HCT116 (cell line): ENCODE measurements at places on chromosomes 2 and 18. TPM values are rescaled to one million over a fixed set of nuclear protein-coding genes. Genes with fewer than 3 reads are reported as not detected.

C2orf74 gene
- total RNA-seq = not detected

DNA sequence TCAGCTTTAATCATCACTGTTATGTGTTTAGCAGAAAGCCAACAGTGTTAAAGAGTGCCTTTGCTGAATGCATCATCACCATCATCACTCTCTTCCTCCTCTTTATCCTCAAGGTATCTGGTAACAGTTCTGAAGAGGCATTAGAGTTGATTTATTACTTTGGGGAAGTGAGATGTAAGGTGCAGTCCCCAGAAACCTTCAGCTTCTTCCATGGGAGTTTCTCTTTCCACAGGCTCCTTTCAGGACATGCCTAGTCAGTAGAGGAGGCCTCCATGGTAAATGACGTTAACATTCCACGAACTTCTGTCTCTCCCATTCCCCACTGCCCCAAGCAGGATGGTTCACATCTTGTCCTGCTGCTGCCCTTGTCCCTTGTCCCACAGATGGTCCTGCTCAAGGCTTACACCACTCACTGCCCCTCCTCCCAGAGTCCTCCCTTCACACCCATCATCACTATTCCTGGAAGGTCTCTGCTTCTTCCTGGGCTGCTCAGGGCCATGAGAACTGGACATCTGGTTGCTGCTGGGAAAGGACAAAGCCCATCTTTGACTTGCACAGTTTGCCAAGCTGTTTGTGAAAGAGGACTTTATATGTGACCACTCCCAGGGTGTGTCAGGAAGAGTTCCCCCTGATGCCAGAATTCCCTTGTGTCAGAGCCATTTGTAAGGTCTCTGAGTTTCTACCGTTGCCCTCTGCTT lies 5.3 kb upstream of the REG1A start:
- no peak for DNase-seq

GRCh38 chr2:52698408-52698807 lies 1069.2 kb upstream of the CHAC2 start:
- no peak for DNase-seq

DNAJC5G gene
- total RNA-seq = 2.5 TPM

GRCh38 chr2:43070676-43071502 lies 155.5 kb downstream of the ZFP36L2 start:
- no peak for DNase-seq

GRCh38 chr18:52000435-52000834 lies 339.6 kb upstream of the DCC start:
- no peak for DNase-seq

- DNase-seq = no peak
Observed at GRCh38 chr2:26099933-26100332, 66.0 kb downstream of the RAB10 start.

SRD5A2 gene
- not detected for total RNA-seq

GRCh38 chr2:36530178-36530982 lies 67.6 kb downstream of the FEZ2 start:
- no peak for DNase-seq

CD8B2 gene
- total RNA-seq = not detected

DNA sequence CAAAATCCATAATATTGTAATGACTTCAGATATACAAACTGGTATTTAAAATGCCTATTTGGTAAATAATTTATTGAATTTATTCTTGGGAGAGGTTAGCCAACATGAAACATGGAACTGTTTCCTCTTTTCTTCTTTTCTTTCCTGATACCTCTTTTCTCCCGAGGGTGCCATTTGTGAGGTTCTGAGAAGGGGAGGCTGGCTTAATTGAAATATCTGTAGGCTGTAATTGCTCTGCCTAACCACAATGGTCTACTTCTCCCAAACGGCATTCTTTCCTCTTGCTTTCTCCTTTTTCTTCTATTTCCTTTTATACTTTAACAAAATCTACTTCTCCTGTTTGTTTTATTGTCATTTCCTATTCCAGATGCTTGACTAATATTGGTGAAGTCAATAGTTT lies 114.9 kb downstream of the TCF4 start:
- no peak for DNase-seq

UGT1A8 gene
- not detected for total RNA-seq

DNA sequence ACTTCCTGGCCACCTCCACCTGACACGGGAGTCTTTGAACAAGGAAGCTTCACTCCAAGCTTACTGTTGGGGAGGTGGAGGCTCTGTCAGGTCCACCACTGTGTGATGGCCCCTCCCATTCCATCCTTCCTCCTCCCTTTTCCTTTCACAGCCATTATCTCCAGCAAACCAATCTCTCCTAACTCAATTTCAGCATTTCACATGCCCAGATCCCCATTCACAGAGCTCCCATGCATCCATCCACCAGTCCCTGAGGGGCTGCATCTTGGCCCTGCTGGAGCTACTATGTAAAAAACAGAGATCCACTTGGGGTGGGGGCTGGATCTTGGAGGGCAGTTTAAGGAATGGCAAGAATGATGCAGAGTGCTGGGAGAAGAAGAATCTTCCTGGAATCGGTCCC lies 129.0 kb upstream of the COPS8 start:
- no peak for DNase-seq

ANKAR gene
- 0.84 TPM for total RNA-seq

GRCh38 chr2:71894261-71894660 lies 253.4 kb downstream of the CYP26B1 start:
- DNase-seq = no peak

GRCh38 chr18:295756-296490 lies 28.1 kb upstream of the THOC1 start:
- DNase-seq = no peak

DNA sequence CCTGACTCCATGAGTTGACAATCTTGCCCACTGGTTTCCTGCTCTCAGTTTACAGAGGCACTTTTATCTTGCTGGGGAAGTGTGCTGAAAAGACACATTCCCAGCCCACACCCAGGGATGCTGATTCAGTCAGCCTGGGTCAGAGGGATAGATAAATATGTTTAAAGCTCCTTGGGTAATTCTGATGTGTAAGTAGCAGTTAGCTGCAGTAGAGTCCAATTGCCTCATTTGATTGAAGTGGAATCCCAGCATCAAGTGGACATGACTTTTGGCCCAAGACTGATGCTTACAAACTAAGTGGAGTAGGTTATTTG lies 29.4 kb downstream of the PSD4 start:
- no peak for DNase-seq

DNA sequence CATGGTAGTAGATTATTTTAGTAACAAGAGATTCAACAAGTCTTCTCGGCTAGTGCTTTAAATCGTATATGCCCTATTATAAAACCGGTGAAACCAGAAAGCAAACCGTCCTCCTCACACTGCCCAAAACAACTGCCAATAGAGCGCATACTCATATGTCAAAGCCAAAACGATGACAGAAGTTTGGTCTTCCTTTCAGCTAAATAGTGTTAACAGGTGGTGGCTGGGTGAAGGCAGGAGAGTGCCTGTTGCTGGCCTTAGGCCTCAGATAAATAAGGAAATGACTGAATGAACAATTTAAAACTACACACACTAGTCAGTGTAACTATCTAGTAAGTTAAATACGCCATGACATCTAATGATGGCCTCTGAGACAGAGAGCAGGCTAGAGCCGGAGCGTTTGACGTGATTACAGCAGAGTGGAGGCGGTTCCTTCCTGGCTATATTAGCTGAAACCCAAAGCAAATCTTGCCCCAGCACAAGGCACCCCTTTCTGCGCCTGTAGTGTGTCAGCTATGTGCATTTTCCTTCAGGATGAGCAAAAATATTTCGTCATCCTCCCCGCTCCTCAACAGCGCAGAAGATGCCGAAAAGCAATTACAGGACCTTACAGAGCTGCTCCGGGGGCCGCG lies 1.6 kb downstream of the LONRF2 start:
- no peak for DNase-seq

KCNK3 gene
- 0.71 TPM for total RNA-seq

ZNF397 gene
- total RNA-seq = 23.8 TPM

- no peak for DNase-seq
Observed at GRCh38 chr18:22935431-22935830, 2.3 kb downstream of the RBBP8 start.

GRCh38 chr2:136550181-136550580 lies 215.2 kb upstream of the THSD7B start:
- DNase-seq = no peak

GRCh38 chr2:202871300-202872141 lies at the start of gene ICA1L:
Gene ICA1L (minus strand): TSS chr2:202871766. CDS start chr2:202829009, 42,757 bp downstream.
- DNase-seq = no peak

DNA sequence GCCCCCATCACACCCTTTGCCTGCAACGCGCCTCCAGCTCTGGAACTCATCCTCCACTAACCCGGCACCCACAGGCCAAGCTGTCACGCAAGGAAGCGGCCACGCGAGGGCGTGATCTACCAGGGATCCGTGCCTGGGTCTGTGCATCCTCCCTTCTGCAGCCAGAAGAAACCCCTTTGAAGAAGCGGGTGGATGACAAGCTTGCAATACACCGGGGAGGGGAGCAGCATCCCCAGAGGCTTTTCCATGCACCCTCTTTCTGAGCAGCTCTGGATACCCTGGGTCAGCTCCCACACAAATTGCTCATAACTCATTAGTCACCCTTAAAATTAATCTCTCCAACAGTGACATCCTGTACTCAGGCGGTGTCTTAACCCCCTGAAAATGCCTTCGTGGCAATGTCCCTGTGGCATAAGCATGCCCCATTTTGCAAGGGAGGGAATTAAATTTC lies 47.6 kb downstream of the PDCL3 start:
- DNase-seq = peak; percentile 38

DNA sequence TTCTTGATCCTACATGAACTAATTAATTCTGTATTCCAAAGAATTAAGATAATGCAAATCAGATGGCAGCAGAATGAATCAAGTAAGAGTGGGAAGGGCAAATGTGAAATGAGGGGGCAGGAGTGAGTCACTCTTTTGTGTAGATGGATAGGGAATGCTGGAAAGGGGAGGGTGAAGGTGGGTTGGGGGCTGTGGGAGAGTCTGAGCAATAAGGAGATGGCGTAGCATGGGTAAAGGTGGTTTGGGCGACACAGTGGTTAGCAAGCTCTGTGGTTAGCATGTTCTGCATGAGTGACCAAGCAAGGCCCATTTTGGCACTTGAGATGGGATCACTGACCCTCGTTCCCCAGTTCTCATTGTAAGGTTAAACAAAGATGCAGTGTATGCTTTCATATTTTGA lies 20.4 kb downstream of the GPD2 start:
- DNase-seq = no peak

XDH gene
- 0.15 TPM for total RNA-seq

POTEJ gene
- total RNA-seq = not detected

L3MBTL4 gene
- not detected for total RNA-seq

GRCh38 chr2:226862623-226863022 lies 26.8 kb downstream of the RHBDD1 start:
- no peak for DNase-seq

OXER1 gene
- total RNA-seq = not detected

- no peak for DNase-seq
Observed at GRCh38 chr2:68426848-68427579, 40.1 kb downstream of the FBXO48 start.

DNA sequence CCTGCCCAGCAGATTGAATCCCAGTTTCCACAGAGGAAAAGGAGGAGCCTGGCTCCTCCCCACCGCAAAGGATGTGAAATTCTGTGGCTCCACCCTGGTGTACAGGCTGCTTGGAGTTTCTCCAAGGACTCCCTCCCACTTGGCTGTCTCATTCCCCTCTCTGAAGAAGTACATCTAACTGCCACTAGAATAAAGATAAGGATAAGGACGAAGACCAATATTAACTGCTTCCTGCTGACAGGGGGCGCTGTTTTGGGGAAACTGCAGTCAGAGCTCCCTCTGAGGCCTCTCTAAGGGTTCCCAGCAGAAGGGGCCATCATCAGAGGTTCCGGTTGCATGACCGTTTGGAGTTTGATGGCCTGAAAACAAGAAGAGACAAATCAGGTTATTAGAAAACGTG lies 790.9 kb downstream of the CPS1 start:
- no peak for DNase-seq

DNA sequence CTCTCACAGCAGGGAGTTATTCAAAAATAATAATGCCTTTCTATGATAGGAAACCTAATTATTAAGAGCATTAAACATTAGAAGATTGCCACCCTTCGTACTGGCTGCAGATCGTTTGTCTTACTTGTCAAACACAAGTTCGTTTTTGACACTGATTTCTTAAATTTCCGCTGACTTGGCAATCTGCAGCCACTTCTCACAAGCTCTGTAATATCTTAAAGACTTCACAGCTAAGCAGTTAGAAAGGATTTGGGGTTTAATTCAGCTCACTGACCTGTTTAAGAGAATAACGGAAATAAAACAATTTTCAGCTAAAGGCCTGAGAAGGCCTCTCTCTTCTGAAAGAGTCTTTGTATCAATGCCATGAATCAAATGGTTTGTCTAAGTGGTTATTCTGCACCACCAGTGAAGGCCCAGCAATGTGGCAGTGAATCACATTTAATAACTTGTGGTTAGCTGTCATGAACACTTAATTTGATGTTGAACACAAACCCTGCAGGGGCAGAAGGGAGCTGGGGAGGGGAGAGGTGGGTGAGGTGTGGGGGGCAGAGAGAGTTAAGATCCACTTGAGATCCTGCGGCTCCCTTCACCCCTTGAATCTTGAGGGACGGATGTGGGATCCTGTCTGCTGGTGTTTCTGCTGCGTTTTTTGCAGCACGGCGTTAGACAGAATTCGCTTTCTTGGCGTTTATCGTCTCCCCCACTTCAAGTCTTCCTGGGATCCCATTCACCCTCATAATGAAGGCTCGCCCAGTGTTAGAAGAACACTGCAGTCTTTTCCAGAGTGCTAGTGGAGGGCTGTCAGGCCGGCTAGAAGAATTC lies 145.4 kb upstream of the SATB2 start:
- no peak for DNase-seq

- no peak for DNase-seq
Observed at GRCh38 chr18:54948350-54948837, 10.9 kb downstream of the CCDC68 start.

GRCh38 chr2:113174376-113174750 lies 592 bp downstream of the PSD4 start:
- no peak for DNase-seq

IL37 gene
- total RNA-seq = not detected

- no peak for DNase-seq
Observed at GRCh38 chr2:26623541-26624495, 17.3 kb downstream of the CIB4 start.

C2orf72 gene
- total RNA-seq = 3.7 TPM

DNA sequence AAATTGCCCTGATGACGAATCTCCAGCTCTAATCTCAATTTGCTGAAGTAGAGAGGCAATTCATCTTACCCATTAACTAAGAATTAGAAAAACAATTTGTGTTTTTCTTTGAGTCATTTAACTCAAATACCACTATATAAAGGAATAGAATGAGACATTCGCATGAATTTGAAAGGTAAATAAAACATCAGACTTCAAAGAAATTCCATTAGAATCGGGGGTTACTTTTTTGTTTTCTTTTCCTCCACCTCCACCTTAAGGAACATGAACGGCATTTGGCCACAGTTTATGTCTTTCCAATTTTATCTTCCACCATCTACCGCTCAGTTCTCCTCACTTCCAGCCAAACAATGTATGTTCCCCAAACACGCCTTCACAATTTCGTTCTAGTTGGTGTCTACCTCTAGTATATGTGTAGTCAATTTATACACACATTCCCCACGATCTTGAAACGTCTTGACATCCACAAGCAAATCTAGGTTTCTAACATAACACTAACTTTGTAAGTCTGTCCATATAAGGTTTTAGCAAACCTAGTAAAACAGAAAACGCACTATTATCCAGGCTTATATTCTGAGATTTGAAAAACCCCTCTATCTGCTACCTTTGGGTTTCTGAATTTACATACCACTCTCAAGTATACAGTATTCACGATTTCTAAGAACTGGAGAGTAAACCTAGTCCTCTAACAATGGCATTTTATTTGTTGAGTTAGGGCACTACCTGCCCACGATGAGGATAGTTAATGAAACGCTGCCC lies 1.2 kb upstream of the SMCHD1 start:
- DNase-seq = no peak

GRCh38 chr2:233064530-233065199 lies 4.5 kb downstream of the INPP5D start:
- DNase-seq = no peak

ANKRD30B gene
- total RNA-seq = not detected

SERPINB4 gene
- not detected for total RNA-seq
